ENCODE measurements at places on chromosomes 1 and 21.

GRCh38 chr1:198417039-198417438 is 123.4 kb downstream of the ATP6V1G3 start:
- no peak for DNase-seq

- no peak for DNase-seq
These were observed 8.2 kb downstream of the UMODL1 start for GRCh38 chr21:42079008-42079938.

DNA sequence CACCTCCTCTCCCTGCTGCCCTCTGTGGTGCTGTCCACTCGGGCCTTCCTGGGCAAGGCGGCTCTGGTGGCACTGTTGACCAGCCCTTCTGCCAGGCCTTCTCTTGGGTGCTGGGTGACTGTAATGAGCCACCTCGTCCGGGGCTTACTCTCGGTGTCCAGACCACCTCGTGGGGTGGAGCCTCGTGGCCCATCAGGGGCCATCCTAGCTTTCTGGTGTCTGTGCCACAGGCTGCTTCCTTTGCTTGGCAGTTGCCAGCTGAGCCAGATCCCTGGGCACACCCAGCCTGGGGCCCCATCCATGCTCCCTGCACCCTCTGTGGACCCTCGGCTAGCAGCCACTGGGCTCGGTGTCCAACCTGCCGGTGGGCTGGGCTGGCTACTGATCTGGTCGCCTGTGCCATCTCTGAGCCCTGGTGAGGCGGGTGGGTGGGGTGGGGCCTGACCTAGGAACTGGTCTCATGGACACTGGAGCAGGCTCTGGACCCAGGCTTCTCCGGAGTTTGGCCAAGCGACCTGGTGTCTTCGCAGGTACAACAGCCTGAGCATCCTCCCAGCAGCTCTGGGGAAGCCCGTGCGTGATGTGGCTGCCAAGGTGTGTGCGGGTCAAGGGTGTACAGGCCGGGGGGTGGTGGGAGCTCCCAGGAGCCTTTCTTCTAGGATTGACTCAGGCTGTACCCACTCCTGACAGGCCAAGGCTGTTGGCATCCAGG is 1.4 kb downstream of the PRXL2B start:
- DNase-seq = no peak

DNA sequence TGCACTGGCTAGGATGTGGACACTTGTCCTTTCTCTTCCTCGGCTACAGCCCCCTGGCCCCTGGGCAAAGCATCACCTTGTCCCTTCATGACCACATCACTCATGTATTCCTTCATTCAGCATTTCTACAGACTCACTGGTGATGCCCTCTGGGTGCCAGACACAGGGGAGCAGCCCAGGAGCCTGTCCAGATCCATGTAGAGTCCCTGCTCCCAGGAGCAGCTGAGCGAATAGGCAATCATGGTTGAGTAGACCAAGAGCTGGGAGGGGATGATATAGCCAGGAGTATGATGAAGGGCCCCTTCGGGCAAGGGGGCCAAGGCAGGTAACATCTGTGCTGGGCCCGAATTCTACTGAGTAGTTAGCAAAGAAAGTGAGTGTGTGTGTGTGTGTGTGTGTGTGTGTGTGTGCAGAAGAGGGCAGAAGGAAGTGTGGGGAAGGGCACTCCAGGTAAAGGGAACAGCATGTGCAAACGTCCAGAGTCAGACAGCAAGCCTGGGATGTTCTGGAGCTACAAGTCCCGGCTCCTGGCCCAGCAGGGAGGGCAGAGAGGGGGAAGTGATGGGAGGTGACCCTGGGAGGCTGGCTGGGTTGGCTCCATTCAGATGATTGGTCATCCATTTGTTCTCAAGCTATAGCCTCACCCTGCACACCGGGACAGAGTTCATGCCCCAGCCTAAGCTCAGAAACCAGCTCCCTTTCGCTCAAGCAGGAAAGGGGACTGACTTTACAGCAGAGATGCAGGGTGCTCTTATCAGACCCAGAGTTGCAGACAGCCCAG is 21.0 kb upstream of the PIK3CD start:
- no peak for DNase-seq

GRCh38 chr1:41954533-41954944 is 35.8 kb upstream of the HIVEP3 start:
- DNase-seq = no peak

GRCh38 chr21:39141502-39141901 is 41.7 kb downstream of the PSMG1 start:
- DNase-seq = no peak

DNA sequence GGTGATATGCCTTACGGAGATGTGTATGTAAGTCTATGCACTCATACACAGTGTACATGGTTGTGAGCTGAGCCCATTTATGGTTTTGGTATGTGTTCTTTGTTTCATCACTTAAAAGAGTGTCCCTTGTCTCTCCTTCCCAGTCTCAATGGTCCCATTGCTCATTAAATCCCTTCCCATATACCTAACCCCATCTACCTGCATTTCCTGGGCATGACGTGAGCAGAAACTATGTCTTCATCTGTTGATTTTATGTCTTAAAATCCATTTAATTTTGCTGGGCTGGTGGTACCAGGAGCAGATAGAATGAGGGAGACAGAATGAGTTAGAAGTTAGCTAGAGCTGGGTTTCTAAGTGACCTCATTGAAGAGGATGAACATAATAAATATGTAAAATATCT is 44.8 kb downstream of the ADAMTS1 start:
- DNase-seq = no peak

DNA sequence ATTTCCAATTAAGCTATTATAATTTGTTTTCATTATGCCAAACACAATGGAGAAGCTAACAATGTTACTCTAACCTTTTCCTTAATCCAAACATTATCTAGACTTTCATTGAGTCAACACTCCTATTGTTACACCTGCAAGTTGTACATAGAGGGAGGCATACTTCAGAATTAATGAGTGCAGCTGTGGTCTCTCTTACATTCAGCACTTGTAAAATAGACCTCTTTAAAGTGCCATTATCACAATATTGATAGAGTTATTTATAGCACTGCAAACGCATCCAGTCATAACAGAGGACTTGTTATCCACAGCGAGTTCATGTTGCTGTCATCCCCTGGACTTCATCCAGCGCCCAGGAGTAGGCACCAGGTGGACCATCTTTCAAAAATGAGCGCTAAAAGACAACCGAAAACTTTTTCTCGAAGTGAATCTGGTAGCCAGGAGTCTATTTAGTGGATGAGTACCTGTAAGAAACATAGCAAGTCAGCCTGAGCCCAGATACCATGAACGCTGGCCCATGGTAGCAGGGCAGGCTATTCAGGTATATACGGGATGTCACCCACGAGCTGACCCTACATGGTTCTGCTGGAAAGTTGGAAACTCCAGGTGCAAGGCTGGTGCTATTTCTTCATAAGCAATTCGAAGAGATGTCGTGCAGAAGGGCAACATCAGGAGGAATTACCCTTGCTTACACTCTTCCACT is 70.6 kb upstream of the NFIA start:
- DNase-seq = no peak

GRCh38 chr21:34202553-34203372 is 129.4 kb downstream of the MRPS6 start:
- DNase-seq = no peak

DNA sequence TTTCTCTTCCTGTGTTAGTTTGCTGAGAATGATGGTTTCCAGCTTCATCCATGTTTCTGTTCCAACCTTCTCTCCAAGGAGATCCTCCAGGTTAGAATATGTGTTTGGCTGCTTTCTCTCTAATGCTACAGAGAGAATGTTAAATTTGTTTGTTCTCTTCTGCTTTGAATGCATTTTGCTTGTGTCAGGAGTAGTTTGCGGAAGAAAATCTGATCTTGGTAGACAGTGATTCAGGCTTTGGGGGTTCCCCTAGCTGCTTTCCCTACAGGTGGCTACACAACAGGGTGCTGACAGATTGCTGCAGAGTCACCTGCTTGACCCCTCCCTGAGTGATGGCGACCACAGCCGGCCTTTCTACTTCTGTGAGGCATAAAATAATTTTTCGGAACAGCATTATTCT is 41.8 kb downstream of the MACO1 start:
- DNase-seq = no peak

- DNase-seq = no peak
These were observed 329.8 kb upstream of the BEND5 start for GRCh38 chr1:49106445-49106844.

DNA sequence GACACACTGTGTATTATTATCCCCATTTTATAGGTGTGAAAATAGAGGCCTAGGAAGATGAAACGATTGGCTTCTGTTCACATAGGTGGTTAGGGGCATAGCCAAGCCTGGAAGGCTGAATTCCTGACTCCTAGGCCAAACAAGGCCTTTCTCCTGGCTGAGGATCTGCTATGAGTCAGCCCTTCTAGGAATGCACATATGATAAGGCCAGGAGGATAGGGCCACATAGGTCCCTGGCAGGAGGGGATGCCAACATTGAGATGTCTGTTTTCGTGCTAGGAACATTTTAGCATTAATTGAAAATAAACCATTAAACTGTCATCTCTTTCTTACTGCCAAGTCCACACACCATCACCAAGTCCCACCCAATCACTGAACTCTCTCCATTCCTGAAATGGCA is 9.2 kb downstream of the CSMD2 start:
- DNase-seq = no peak

DNA sequence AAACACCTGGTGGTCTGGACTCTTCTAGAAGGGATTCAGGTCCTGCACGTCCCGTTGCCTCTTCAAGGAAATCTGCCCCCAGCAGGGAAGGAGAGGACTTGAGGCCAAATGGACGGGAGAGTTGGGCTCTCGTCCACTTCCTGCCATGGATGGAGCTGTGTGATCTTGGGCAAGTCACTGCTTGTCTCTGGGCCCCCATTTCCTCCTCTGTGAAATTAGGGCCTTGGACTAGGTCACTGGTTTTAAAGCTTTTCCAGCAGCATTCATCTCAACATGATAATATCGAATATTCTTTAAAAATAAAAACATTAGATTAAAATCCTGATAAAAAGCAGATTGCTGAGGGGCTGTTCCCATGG is 26.9 kb downstream of the LHX4 start:
- DNase-seq = no peak

DNA sequence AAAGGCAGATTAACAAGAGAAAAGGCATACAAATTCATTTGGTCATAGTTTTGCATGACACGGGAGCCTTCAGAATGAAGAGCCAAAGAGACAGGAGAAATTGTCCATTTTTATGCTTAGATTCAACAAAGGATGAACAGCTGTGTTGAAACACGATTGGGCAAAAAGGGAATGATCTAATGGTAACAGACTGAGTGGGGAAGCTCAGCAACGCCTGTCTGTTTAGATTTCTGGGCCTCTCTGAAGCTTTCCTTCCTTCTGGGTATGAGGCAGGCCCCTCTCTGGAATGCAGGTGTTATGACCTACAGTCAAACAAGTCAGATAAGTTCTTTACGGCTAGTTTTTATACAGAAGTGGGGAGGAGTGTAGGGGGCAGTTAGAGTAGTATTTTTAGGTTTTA is 154.6 kb downstream of the RGS7 start:
- no peak for DNase-seq

GRCh38 chr21:31354122-31354521 is 10.1 kb upstream of the TIAM1 start:
- no peak for DNase-seq

DNA sequence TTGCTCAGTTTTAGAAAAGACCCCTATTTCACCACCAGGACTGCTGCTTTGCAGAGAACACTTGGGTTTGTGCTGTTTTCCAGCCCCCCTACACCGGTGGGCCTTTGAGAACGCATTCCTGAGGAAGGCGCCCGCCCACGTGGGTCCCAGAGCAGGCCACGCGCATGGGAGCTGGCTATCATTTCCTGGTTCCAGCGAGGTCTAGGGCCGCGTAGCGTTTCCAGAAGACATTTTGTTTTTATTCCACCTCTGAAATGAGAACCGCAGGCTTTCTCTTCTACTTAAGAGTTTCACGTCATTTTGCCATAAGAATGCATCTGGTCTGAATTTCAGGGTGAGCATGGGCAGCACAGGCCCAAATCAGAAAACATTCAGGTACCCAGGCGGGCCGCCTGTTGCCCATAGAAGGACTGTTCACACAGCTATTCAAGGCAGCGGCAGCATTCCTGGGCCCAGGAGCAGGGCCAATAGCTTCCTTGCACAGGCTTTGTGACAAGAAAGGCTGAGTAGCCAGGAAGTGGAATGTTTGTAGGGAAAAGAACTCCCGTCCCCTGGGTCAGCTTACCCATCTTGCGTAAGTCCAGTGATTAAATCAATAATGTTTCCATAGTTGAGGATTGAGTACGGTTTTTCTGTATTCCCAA is 1.4 kb upstream of the KLHL21 start:
- DNase-seq = no peak

DNA sequence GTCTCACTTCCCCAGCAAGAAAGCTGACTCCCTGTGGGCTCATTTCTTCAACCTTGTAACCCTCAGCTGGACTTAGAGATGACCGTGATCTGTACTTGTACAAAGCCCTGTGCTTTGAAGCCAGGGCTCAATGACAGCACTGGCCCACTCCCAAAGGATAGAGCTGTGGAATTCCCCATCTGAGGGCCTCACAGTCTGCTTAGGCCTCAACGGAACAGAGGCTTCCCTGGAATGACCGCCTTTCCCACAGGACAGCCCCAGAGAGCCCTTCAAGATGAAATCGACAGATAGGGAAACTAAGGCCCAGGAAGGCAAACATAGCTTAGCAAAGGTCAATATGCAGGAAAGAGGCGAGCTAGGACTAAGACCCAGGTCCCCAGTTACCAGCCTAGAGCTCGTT is 11.5 kb downstream of the SLC9A1 start:
- no peak for DNase-seq

DNA sequence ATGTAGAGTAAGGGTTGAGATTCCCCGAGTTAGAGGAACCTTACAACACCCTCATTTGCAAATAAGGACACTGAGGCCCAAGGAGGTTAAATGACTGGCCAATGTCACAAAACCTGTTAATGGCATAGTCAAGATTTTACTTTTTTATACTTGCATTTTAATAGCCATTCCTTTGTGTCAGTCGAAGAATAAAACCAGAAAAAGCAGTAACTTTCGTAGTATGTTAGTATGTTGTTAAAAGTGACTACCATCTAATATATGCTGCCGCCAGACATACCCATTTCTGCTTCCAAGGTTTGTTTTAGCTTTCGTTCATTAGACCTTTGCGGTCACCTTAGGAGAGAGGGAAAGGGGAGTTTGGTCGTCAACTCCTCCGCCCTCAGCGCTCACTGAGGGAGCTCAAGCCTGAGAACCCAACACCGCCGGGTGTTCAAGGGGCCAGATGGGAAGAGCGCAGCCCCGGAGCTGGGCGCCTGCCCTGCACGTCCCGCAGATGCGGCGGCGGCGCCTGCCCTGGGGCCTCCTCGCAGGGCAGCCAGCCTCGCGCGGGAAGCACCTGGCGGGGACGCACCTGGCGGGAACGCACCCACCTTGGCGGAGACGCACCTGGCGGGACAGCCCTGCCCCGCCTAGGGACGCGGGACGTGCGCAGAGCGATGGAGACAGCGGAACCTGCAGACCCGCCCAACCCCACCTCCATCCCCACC is 466 bp downstream of the VPS26C start:
- DNase-seq = no peak
